Cardiac ventricle fibroblast (primary cell): ENCODE measurements at places on chromosomes 5 and 9. TPM values are rescaled to one million over a fixed set of nuclear protein-coding genes. Genes with fewer than 3 reads are reported as not detected.

ENG gene
- 213 and 258 TPM in 2 replicates for total RNA-seq

MCIDAS gene
- not detected in 2 replicates for total RNA-seq

TAF11L13 gene
- total RNA-seq = not detected in 2 replicates

FBN2 gene
- 7.2 and 7.6 TPM in 2 replicates for total RNA-seq

COL5A1 gene
- 582 and 650 TPM in 2 replicates for total RNA-seq

DOCK8 gene
- 0.25 and 1.2 TPM in 2 replicates for total RNA-seq

CBY3 gene
- total RNA-seq = not detected in 2 replicates

ACOT12 gene
- not detected in 2 replicates for total RNA-seq

ZFP37 gene
- total RNA-seq = 1.1 and 1.4 TPM in 2 replicates

PROB1 gene
- total RNA-seq = 1.2 and 2.1 TPM in 2 replicates

DMRT2 gene
- not detected in 2 replicates for total RNA-seq

GPRIN1 gene
- 2.2 and 2.4 TPM in 2 replicates for total RNA-seq

NME5 gene
- 1.7 and 2.6 TPM in 2 replicates for total RNA-seq

CHMP5 gene
- 36.3 and 51.4 TPM in 2 replicates for total RNA-seq

TAF11L5 gene
- total RNA-seq = not detected in 2 replicates

PCDHGA6 gene
- total RNA-seq = 6.9 and 10.2 TPM in 2 replicates

PGM5 gene
- 0.88 and 1.7 TPM in 2 replicates for total RNA-seq

ST6GALNAC4 gene
- total RNA-seq = 67.5 and 83.5 TPM in 2 replicates

TAF11L10 gene
- not detected in 2 replicates for total RNA-seq

WDR31 gene
- total RNA-seq = 0.81 and 0.98 TPM in 2 replicates

ECSCR gene
- 2.1 and 5.1 TPM in 2 replicates for total RNA-seq

PTGS1 gene
- total RNA-seq = 122 and 135 TPM in 2 replicates

SLC46A2 gene
- not detected in 2 replicates for total RNA-seq

APBA1 gene
- 1.7 and 2.4 TPM in 2 replicates for total RNA-seq

KLF4 gene
- total RNA-seq = 11.1 and 11.4 TPM in 2 replicates

SGCD gene
- total RNA-seq = 3.5 and 4.8 TPM in 2 replicates

SPINK7 gene
- not detected in 2 replicates for total RNA-seq

ANKDD1B gene
- 0.15 and 0.31 TPM in 2 replicates for total RNA-seq

ELOVL7 gene
- total RNA-seq = 0.12 TPM in 1 of 2 replicates, not detected in the other

SELENOP gene
- total RNA-seq = 324 and 373 TPM in 2 replicates

TPPP gene
- 0.06 TPM in 1 of 2 replicates, not detected in the other for total RNA-seq

LHX6 gene
- 0.05 and 0.81 TPM in 2 replicates for total RNA-seq

ZFP2 gene
- 1.3 and 2.8 TPM in 2 replicates for total RNA-seq

ZDHHC11B gene
- 0.31 TPM in 1 of 2 replicates, not detected in the other for total RNA-seq

ROR2 gene
- total RNA-seq = 57.2 and 65.1 TPM in 2 replicates

HMMR gene
- total RNA-seq = 2.3 and 2.9 TPM in 2 replicates

POLR3G gene
- 2.4 and 4.2 TPM in 2 replicates for total RNA-seq

SHISAL2B gene
- total RNA-seq = not detected in 2 replicates

TXNDC8 gene
- not detected in 2 replicates for total RNA-seq

PCDHGA10 gene
- 8.7 and 11.3 TPM in 2 replicates for total RNA-seq

CACFD1 gene
- total RNA-seq = 7.1 and 8.8 TPM in 2 replicates

UGCG gene
- 13.1 and 14.9 TPM in 2 replicates for total RNA-seq
